Neural crest cell (in vitro differentiated cells): ENCODE measurements at places on chromosomes 5 and 9.

DNA sequence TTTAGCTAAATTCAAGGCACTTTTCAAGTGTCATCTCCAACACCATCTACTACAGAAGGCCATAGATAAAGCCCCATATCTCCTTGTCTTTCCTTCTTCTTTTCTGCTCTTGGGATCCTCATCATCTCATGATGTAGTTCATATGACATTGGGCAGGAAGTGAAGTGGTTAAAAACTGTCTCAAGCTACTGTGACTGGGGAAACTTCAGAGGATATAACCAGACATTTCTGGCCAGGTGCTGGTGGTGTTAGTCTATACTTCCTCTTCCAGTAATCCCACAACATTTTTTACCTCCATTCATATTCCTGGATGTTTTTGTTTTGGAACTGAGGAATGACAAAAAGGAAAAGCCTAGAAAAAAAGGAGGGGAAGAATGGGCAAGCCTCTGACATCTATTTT, 188.7 kb downstream of the LURAP1L start:
- no peak for DNase-seq

- DNase-seq, result no peak
These were observed 23.3 kb upstream of the ZSWIM6 start for GRCh38 chr5:61308712-61309111.

- no peak for DNase-seq
These were observed 105.3 kb upstream of the COL5A1 start for GRCh38 chr9:134536101-134536900.

DNA sequence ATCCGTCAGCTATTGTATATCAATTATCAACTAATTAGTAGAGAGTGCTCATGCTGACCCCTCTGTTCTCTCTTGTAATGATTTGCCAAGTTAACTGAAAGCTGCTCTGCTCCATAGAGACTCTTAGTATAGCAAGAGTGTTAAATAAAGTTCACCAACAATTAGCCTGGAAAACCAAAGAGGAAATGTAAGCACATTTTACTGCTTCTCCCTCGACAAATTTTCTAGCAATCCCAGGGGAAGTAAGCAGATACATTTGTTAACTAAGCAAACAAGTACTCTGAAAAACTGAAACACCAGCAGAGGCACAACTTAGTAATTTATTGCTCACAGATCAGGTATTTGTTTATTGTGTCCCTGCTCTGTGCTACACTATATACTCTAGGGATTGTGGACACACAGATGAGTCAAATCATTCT, 162.2 kb downstream of the GLIS3 start:
- DNase-seq, result no peak

- peak; percentile 8 for DNase-seq
These were observed 315.5 kb upstream of the C9orf72 start for GRCh38 chr9:27888661-27889295.

DNA sequence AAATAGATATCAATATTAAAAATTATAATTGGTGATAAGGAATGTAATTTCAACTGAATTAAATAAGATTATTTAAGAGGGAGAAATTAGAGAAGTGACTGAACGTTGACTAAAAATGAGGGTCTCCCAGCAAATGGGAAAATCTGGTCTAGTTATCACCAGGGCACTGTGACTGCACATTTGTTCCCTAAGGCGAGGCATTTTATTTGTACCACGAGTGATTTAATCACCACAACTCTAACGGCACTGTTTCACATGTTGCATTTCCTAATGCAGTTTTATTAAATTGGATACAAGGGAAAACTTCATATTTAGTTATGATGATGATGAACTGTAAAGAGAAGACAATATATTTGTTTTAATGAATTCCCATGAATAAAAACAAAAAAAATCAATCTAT, 26.4 kb upstream of the FAM240B start:
- DNase-seq, result no peak

GRCh38 chr5:83639911-83640310, 80.7 kb downstream of the HAPLN1 start:
- DNase-seq, result no peak

- no peak for DNase-seq
These were observed 199.9 kb downstream of the PCSK5 start for GRCh38 chr9:76090330-76090729.

DNA sequence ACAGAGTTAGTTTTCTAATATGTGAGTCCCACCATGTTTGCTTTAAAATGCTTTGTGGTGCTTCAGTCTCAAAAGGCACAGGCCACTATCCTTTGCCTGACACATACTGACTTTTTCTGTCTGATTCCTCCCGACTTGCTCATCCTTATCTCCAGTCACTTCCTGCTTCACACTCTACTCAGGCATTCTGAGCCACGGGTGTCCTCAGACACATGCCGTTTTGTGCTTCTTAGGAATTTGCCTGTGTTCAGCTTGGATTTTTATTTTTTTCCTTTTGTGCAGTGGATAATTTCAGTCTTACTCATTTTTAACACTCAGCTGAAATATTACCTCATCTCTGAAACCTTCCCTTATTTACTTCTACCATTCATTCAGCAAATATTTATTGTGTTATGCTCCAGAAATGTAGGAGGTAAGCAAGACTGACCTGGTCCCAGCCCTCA, 54.1 kb downstream of the MAN2A1 start:
- no peak for DNase-seq

- no peak for DNase-seq
These were observed 137.2 kb downstream of the ATG10 start for GRCh38 chr5:82109013-82109412.

- DNase-seq, result no peak
These were observed 21.9 kb downstream of the ARHGEF37 start for GRCh38 chr5:149603210-149603609.

DNA sequence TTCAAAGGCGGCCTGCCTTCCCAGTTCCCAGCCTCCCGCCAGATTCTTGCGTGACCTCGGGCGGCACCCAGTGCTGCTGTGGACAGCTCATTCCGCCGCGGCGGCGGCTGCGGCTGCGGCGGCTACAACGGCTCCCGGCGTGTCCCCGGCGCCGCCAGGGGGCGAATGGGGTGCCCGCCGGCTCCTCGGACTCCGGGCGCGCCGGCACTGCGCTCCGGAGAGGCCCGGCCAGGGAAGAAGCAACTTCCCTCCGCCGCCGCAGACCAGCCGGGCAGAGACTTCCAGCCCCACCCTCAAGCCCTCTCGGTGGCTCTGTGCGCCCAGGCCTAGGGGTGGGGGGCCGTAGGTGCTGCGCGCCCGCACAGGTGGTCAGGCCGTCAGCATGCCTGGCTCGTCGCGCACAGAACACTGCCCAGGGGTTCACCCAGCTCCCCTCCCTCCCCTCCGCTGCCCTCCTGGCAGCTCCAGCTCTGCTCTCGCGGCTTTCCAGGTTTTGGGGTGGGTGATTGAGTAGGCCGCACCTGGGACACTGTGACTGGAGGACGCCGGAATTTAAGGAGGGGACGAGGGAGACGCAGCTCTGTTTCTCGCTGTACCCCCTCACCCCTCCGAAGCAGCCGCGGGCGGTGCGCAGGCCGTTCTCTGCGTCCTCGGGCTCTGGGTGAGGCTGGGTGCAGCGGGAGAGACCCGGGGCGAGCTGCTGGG, 20.2 kb downstream of the IGIP start:
- peak; percentile 69 for DNase-seq

DNA sequence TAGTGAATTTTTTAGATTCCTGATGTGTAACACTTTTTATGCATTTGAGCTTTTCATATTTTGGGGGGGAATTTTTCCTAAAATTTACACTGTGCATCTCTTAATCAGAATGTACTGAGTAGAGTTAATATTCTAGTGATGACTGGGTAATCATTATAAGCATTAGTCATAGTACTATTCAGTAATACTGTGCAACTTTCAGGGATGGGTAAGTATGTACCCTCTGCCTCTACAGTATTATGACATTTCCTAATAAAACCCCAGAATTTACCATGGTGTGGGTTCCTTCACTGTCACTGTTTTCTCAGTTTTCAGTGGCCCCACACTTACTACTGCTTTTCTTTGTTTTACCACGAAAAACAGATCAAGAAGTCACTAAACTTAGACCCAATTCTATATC, 2.8 kb upstream of the CMYA5 start:
- no peak for DNase-seq

DNA sequence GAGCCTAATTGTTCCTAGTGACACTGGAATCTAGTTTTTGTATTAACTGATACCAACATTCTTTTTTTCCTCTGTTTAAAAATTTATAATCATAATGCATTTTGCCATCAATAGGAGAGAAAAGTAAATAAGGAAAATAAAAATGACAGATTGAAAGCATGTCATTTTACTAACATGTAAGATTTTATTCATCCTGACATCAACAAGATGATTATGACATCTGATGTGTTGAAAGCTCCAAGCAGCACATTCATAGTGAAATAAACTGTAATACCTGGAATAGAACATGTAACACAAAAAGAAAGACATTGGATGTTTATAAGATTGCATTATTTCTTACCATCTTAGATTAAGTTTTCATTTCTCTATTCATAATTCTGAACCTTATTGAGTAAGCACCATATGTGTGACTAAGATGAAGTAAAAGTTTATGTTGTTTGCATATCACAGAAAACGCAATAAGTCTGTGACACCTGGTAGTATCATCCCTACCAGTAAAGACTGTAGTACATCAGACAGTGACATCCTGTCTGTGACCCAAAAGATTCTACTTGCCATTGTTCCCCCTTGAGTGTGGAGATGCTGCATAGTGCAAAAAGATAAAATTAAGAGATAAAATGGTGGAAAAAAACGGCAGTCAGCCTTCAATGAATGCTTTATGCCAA, 225.6 kb downstream of the PCSK5 start:
- DNase-seq, result no peak

DNA sequence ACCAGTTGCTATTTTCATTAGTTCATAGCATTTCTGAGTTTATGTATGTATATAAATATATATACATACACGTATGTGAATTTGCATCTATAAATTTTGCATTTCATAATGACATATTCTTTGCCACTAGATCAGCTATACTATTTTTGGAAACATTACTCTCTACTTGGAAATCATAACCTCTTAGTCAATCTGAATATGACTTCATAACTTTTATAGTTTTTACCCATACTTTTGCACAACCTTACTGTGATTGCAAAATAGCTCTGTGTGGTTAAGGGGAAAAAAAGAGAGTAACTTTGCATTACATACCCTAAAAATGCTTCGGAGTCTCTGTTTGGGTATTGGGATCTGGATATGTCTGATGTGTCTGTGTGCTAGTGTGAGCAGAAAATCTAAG, 44.9 kb upstream of the ADAMTSL1 start:
- no peak for DNase-seq

- DNase-seq, result no peak
These were observed 1018.4 kb upstream of the ARRDC3 start for GRCh38 chr5:92401492-92401891.

DNA sequence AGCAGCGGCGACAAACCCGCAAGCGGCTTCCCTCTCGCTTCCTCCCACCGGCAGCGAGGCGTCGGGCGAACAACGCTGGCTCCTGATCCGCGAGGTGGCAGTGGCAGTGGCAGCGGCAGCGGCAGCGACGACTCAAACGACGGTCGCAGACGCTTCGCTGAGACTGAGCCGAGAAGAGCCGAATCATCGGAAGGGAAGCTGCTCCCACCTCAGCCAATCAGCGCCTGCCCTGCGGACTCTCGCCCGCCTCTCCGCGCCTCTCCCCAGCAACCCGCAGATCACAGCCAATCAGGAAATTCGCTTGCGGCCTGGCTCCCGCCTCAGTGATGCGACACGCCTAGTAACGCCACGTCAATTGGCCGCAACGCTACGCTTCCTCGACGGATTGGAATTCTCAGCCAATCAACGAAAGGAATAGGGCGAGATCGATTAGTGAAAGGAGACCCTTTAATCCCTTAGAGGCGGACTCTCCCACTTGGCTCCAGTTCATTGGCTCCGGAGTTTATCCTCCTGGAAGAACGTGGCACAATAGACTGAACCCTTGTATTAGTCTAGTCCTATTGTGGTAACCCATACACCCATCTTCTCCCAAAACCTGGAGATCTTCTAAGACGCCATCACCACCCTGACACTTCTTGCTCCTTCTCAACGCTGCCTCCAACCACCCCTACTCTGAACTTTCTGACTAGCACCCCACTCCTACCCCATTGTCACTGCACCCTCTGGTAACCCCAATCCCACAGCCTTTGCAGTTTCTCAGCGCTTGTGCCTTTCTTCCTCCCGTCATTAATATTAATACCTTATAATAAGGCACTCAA, at the start of gene VCP:
TSS of gene VCP (minus strand) at position 165 of the 818 bp plus-strand sequence. CDS start 272 bp downstream, outside the sequence.
- DNase-seq, result peak; percentile 93

GRCh38 chr9:16732546-16732945, 137.9 kb downstream of the BNC2 start:
- no peak for DNase-seq
